ENCODE measurements at places on chromosomes 7 and 10.

DNA sequence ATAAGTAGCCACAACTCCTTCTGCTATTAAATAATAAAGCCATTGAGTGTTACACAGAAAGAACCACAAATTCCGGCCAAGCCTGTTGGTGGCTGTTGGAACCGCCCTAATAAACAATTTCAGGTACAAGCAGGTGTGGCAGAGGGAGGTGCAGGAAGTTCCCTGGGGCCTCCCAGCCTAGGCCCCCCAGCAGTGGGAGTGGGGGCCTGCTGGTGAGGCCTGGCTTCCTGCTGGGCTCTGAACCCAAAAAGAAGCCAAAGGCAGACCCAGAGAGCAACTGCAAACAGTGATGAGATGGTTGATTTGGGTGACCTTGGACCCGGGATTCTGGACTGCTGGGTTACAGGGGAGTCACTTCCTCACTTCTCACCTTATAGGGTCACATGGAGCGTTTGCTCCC is 21.0 kb upstream of the LMTK2 start:
- DNase-seq: no peak

DNA sequence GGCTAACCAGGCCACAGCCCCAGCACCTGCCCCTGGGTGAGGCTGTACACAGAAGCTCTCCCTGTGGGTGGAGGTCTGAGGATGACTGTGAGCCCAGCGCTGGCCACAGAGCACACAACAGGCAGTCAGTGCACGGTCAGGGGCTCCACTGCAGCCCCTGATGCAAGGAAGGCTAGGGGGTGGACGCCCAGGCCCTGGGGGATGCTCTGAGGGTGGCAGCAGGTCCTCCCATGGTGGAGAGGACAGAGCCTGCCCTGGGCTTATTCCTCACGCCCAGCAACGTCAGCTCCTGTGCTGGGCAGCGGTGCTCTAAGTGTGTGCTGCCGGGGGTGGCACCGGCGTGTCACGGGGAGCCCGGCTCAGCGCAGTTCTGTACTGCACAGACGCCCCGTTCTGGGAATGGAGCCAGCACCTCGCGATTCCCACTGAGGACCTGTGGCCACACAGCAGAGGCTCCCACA is 223.2 kb downstream of the MAD1L1 start:
- no peak for DNase-seq

GRCh38 chr10:119377958-119378736 is 164.4 kb downstream of the RGS10 start:
- DNase-seq: no peak

DNA sequence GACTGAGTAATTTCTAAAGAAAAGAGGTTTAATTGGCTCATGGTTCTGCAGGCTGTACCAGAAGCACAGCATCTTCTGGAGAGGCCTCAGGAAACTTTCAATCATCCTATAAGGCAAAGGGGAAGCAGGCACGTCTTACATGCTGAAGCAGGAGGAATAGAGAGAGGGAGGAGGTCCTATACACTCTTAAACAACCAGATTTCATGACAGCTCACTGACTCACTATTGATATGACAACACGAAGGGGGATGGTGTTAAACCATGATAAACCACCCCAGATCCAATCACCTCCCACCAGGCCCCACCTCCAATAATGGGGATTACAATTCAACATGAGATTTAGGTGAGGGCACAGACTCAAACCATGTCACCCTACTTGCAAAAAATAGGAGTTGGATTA is 201.5 kb downstream of the CDK14 start:
- no peak for DNase-seq

GRCh38 chr10:44853148-44853734 is 57.9 kb upstream of the TMEM72 start:
- no peak for DNase-seq

GRCh38 chr7:18208921-18209320 is 181.3 kb upstream of the PRPS1L1 start:
- DNase-seq: no peak

DNA sequence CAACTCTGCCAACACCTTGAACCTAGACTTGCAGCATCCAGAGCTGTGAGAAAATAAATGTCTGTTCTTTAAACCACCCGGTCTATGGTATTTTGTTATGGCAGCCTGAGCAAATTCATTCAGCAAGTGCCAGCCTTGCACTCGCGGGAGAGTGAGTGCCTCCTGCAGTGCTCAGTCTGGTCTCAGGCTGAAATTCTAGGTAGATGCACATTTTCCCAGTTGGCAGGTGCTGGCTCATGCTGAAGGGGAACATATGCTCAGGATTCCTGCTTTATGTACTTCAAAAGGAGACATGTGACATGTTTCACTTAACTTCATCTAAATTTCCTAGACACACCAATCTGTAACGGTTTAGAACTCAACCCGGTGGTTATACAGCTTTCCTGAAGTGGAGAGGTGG is 170.8 kb downstream of the MGMT start:
- no peak for DNase-seq

DNA sequence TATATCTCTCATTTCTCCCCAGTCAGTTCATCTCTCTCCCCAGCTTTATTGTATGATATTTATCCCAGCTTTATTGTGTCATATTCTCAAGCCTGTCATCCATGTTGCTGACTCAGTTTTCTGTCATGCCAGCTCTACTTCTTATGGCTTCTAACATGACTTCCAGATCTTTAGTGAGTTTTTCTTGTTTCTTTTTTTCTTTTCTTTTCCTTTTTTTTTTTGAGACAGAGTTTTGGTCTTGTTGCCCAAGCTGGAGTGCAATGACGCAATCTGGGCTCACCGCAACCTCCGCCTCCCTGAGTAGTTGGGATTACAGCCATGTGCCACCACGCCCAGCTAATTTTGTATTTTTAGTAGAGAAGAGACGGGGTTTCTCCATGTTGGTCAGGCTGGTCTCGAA is 28.7 kb upstream of the CALU start:
- no peak for DNase-seq

DNA sequence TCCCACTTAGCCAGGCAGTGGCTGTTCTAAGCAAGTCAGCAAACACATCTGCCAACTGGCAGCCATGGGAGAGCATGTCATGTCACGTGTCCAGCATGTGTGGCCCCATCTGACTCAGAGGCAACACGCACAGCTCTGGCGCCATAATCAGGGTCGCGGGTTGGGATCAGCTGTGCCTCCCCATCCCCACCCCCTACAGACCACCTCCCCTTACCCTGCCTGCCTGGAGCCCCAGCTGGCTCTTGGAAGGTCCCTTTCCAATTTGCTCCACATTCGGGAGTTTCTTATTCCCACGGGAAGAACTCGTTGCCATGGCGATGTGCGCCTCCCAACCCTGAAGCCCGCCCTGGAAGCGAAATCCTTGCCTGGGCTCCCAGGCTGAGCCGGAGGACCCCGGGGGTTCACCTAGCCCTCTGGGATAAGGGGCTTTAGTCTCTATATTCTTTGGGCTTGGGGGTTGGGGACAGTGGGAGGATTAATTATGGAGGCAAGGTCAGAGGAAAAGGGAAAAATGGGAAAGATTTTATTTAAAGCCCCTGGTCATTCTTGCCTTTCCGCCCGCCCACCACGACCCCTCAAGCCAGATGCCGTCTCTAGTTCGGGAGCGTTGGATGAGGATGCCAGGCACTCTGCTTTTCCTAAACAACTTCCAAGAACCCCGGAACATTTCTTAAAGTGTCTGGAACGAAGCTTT is 283.7 kb downstream of the ZEB1 start:
- DNase-seq: no peak

DNA sequence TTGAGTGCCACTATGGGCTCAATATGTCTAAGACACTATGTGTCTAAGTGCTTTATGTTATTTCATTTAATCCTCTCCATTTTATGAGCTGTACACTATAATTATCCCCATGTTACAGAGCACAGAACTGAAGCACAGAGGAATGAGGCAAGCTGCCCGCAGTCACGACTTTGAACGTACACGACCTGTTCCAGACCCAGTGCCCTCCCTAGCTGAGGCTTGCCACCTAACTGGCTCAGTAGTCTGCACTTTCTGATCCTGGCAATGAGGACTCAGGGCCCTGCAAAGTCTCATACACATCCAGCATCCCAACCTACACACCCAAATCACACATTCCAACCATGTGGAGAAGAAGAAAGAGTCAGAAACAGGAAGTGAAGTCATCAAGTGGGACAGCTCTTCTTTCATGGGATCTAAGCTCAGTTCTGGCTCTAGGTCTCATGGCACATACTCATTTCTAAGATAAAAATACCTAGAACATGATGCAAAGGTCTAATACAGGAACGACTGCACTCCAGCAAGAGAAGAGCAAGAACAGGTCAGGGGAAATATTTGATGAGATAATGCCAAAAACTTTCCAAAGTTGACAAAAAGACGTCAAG is 42.4 kb upstream of the DDC start:
- DNase-seq: no peak

DNA sequence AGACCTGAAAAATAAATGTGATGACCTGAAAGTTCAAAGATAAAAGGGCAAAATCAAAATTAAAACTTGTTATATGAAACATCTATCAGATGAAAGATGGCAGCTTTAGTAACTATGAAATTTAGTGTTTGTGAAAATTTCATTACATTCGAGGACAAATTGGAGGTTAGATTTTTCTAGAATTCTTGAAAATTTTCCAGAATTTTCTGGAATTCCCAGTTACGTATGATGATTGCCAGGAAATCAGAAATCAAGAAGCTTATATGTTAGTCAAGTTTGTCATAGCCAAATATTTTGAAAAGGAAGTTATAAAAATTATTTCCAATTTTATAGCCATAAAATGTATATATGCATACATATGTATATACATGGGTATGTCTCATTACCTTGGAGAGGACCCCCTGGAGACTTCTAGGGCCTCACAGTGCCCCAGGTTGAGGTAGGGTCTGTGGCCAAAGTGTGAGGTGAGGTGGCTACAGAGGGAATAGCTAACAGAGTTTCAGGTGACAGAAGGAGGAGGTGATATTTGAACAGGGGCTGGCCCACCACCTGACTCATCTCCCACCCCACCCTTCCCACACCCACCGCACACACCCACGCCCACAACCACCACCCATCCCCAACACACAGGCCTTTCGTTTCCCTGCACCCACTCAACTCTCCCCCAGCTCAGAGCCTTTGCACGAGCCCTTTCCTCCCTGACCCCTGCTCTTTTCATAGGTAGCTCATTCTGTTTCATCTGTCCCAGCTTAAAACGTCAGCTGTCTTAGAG is 21.5 kb downstream of the C10orf105 start:
- DNase-seq: peak; percentile 44

DNA sequence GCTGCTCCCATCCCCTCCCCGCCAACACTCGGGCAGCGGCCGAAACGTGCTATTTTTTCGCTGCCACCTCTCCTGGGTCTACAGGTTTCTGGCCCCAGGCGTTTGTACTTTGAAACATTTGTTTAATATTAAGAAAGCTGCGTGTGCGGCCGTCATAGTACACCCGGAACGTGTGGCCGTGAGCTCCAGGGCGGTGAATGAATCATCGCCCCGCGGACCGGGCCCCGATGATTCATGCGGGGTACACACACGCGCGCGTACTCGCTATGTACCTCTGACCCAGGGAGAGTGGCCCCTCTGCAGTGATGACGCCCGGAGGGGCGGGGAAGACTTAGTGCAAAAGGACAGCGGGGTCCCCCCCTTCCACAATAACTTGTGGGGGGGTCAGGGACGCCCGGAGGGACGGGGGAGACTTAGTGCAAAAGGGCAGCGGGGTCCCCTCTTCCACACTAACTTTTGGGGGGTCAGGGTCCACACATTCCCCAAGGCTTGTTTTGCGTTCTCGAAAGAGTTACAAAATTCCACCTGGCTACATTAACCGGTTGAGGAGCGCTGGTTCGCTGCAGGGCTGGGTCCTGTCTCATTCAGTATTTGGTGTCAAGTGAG is 56.5 kb upstream of the PCGF5 start:
- peak; percentile 67 for DNase-seq

DNA sequence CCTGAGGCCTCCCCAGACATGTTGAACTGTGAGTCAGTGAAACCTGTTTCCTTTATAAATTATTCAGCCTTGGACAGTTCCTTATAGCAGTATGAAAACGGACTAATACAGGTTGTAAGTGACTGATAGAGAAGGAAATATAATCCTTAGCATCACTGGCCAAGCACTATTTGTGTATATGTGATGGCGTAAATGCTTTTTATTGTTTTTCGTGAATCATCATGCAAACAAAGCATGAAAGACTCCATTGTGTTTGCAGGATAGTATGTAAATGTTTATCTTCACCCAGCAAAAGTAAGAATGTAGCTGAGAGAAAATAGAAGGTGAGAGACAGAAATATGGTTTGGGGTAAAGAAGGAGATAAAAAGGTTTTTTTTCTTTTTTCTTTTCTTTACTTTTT is 92.5 kb upstream of the LRGUK start:
- DNase-seq: no peak

DNA sequence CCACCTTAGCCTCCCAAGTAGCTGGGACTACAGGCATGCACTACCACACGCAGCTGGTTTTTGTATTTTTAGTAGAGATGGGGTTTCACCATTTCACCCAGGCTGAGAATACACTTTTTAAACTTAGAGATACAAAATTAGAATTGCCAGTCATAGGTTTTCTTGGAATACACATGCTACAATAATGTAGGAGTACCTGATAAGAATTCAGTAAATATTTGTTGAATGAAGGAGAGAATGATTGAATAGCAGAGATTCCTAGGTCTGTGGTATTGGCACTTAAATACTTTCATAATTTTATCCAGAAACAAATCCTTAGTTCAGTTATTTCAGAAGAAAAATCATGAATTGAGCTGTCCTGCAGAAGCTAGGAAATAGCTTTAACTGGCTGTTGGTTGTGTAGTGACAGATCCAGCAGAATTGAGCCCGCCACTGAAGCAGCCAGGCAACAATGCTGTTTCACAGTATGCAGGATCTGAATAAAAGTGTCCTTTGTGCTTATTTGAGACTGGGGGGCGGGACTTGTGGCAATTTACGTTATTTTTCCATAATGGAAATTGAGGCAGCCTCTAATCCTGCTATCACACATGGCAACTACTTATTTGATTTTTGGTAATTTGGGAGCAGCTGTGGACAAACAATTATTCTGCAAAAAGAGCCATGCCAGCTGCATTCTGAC is 31.5 kb downstream of the NRF1 start:
- no peak for DNase-seq

DNA sequence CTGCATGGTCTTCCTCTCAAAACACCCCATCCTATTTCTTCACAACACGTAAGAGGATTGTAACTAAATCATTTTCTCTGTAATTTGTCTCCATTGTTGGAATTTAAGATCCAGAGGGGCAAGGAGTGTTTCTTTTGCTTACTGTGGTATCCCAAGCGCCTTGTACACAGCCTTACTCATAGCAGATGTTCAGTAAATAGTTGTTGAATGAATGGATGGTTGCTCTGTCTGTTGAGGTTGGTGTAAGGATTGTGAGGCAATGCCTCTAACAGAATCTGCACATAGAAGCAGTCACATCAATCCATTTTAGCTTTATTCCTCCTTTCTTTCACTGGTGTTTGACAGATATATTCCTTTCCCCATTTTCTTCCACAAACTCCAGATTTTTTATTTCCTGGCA is 90.1 kb downstream of the ZNF365 start:
- no peak for DNase-seq

- DNase-seq: no peak
Observed at GRCh38 chr10:14086596-14086995, 244.1 kb downstream of the FRMD4A start.

DNA sequence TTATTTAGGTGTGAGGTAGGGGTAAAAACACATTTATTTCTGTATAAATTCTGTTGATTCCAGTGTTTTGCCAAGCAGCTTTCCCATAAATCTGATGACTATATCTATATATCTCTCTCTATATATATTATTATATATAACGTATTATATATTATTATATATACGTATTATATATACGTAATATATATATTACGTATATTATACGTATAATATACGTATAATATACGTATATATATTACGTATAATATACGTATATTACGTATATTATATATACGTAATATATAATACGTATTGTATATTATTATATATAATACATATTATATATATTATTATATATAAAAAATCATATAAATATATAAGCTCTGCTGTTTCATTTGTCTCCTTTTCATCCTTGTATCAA is 163.5 kb downstream of the GPR158 start:
- DNase-seq: no peak
